ENCODE measurements at places on chromosomes 7 and 10.

- DNase-seq: no peak
Observed at GRCh38 chr10:47269294-47269693, 30.7 kb upstream of the GDF10 start.

DNA sequence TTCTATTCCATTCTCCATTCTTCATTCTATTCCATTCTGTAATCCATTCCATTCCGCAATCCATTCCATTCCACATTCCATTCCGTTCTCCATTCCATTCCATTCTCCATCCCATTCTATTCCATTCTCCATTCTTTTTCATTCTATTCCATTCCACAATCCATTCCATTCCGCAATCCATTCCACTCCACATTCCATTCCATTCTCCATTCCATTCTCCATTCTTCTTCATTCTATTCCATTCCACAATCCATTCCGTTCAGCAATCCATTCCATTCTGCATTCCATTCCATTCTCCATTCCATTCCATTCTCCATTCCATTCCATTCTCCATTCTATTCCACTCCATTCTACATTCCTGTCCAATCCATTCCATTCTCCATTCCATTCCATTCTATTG is 85.2 kb downstream of the NSUN6 start:
- DNase-seq: no peak

GRCh38 chr7:135936497-135937217 is 40.5 kb downstream of the MTPN start:
- DNase-seq: no peak

DNA sequence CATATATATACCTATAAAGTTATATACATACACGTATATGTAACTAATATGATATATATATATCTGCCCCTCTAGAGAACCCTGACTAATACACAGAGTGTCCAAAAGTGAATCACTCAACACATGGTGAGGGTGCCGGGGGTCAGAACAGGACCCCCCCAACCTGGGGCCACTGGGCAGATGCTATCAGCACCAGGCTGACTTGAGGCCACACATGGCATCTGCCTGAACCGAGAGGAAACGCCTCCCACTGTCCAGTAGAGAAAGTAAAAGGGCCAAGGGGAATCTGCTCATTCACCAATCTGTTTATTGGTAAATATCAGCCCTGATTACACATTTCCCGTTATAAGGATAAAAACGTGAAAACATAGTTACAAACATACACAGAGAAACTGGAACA is 218.3 kb downstream of the PTPRN2 start:
- no peak for DNase-seq

GRCh38 chr7:99898836-99899235 is 20.5 kb downstream of the TRIM4 start:
- DNase-seq: no peak

All from NCI-H2171 treated with DMSO at 0.1 percent for 48 hours (cell line).